ENCODE measurements at places on chromosomes 13 and 19.

DNA sequence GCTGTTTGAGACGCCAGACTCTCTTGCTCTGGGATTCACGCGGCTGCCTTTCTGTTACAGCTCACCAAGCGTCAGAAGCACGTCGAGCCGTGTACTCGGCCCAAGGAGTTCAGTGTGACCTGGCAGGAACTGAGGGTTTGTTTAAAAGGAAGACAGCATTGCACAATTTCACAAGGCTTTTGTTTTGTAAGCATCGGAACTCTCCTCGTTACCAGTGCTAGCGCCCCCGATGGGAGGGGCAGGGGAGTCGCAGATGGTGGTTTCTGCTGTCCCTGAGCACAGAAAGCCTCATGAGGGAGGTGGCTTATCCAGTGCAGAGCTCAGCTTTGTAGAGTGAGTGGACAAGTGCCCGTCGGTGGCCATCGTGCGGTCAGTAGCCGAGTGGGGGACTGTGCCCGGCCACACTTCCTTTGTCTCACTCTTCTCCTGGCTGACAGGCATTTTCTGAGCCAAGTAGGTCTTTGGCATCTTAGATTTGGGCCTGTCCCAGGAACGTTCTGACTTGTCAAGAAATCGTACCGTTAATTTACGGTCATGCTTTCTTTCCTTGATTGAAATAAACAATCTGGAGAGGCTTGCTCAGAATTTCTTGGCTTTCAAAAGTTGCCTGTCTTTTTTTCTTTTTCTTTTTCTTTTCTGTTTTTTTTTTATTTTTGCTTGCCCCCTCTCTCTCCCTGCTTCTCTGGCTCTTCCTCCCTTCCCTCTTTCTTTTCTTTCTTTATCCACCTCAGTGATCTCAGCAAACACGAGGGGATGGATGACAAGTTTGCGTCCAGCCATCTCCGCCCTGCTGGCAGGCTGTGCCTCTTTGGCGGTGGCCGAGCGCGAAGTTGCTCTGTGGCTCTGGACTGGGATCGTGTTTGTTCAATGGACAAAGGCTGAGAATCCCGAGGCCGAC is 7.7 kb downstream of the KDM4B start:
- DNase-seq, result no peak

GRCh38 chr13:33349986-33350826 is 64.7 kb upstream of the STARD13 start:
- DNase-seq, result no peak

GRCh38 chr13:28239374-28239773 is 101.0 kb downstream of the PAN3 start:
- DNase-seq, result no peak

- no peak for DNase-seq
Observed at GRCh38 chr13:72774019-72774418, 7.7 kb downstream of the DIS3 start.

DNA sequence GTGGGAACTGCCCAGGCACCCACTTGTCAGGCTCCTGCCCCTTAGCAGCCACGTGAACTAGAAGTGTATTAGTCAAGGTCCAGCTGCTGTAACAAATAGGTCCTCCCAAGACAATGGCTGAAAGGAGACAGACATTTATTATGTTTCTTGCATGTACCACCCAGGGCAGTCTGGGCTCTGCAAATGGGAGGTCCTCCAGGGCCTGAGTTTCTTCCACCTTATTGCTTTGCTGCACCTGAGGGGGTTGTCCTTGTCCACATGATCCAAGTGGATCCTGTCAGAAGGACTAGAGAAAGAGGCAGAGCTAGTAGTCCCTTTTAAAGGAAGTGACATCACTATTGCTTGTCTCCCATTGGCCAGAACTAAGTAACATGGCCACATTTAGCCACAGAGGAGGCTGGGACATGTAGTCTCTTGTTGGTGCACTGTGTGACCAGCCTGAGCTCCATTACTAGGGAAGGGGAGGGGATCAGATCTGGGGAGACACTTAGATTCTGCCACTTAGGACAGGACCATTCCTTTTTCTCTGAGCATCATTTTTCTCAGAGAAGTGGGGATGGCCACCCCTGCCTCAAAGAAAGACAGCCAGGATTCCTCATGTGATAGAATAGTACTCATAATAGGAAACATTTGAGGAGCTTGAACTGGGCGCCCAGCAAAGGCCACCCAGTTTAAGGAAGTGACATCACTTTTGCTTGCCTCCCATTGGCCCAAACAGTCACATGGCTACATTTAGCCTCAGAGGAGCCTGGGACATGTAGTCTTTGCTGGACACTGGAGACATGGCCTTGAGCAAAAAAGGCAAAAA is 15.1 kb downstream of the CC2D1A start:
- DNase-seq, result no peak

- no peak for DNase-seq
Observed at GRCh38 chr19:7743425-7743841, 3.9 kb downstream of the CD209 start.

- no peak for DNase-seq
Observed at GRCh38 chr19:17554968-17555479, 425 bp upstream of the COLGALT1 start.

DNA sequence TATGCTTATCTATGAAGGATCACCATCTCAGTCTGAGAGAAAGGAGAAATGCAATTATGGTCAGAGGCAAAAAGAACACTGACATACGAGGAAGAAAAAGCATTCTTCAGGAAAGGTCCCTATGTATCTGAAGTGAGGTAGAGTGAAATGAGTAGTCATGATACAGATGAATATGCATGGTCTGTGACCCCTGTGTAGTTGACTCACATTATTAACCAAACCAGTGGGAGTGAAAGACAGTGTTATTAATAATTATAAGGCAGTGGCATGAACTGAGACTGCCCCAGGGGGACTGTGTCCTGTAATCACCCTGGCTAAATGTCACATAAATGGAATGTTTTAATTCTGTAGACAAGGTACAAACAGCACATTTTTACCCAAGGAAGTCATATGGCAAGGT is 1320.2 kb upstream of the PCDH9 start:
- DNase-seq, result no peak

- DNase-seq, result no peak
Observed at GRCh38 chr13:29964181-29964845, 113.9 kb upstream of the UBL3 start.

DNA sequence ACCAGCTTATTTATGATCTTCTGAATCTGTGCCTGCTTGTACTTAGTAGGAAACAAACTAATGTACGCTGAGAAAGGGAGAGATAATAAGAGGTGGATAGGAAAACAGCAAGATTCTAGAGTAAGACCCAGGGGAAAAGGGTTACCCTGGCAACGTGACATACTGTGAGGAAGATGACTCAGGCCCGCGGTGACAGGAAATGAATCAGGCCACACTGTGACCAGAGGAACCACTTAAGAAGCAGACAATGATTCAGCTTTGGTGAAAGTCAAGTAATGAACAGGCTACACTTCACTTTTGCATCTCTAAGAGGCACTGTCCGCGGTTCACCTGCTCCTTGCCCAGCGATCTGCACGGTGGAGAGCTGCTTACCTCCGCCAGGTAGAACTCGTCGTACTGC is 158.2 kb downstream of the NALCN start:
- DNase-seq, result no peak

DNA sequence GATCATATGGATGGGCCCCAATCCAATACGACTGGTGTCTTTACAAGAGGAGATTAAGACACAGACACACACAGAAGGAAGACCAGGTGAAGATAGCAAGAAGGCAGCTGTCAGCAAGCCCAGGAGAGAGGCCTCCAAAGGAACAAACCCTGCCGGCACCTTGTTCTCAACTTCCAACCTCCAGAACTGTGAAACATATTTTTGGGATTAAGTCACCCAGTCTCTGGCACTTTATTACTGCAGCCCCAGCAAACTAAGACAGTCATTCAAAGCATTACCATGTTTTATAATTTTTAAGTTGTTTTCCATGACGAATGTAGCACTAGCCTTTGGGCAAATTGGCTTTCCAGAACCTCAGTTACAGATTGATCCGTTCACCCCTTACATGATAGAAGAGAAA is 11.3 kb downstream of the STARD13 start:
- no peak for DNase-seq

DNA sequence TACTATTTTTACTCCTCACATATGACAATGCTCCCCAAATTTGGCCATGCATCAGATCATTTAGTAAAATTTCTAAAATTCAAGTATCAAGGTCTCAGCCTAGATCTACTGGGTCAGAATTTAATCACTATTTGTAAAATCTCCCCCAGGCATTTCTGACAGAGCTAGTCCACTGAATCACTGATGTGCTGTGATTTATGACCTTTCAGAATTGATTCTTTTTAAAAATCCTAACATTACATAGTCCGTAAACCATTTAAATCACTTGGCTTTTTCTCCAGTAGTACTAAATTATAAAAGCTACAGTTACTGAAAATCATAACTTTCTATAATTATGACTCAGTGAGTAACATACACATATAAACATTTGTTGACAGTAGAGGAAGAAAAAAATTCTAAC is 92.8 kb upstream of the RAP2A start:
- no peak for DNase-seq

DNA sequence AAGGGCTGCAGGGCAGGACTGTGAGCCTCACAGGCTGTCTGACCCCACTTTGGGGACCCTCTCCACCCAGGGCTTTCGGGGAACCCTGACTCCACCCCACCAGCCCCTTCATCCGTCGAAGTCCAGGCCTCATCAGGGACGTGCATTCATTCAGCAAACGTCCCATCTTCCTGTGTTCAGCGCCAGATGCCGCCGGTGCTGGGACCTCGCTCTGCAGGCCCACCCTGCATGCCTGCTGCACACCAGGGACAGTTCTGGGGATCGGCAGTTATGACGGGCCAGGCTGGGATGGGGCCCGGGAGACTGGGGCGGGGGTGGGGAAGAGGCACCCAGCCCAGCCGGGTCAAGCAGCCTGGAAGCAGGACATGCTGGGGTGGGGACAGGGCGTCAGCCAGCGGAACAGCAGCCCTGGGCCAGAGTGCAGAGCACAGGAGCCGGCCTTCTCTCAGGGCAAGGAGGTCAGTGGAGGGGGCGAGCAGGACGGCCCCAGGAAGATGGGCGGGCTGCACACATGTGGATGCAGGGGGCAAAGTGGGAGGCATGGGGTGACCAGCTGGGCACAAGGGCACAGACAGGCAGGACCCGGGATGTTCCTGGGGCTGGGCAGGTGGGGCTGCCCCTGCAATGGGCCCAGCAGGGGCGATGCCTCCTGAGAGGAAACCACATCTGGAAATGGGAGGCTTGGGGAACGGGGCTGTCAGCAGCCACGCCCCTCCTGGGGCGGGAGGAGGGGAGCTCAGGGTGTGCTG is 5.1 kb downstream of the GAMT start:
- DNase-seq, result no peak

- no peak for DNase-seq
Observed at GRCh38 chr13:114069376-114070097, 62.9 kb downstream of the RASA3 start.

- DNase-seq, result no peak
Observed at GRCh38 chr19:53864308-53864836, 3.3 kb upstream of the MYADM start.

GRCh38 chr13:46100191-46100815 is 4.5 kb downstream of the CPB2 start:
- no peak for DNase-seq

GRCh38 chr19:13095934-13096927 is 6.4 kb downstream of the LYL1 start:
- no peak for DNase-seq

DNA sequence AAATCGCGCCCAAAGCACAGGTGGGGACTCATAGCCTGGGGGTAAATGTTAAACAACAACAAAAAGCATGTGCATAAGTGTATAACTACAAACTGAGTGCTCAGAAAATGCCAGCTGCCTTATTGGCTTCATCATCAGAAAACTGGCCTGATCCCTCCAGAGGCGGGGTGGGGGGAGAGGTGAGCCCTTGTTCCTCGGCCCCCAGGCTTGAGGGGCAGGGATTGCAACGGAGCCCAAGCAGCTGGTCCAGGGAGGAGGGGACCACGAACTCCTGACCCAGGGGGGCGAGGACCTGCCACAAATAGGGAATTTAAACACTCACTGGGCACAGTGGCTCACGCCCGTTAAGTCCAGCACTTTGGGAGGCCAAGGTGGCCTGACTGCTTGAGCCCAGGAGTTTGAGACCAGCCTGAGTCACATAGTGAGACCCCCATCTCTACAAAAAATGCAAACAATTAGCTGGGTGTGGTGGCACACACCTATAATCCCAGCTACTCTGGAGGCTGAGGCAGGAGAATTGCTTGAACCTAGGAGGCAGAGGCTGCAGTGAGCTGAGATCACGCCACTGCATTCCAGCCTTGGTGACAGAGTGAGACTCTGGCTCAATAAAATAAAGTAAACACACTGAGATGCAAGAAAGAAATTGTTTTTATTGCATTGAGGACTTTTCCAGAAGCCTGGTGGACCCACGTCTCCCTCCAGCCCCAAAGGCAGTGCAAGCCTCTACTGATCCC is 8.7 kb downstream of the SIRT6 start:
- DNase-seq, result no peak

- DNase-seq, result no peak
Observed at GRCh38 chr19:54203151-54203611, 2.5 kb downstream of the RPS9 start.

GRCh38 chr19:4815426-4816201 is 15.9 kb downstream of the TICAM1 start:
- peak; percentile 48 for DNase-seq

DNA sequence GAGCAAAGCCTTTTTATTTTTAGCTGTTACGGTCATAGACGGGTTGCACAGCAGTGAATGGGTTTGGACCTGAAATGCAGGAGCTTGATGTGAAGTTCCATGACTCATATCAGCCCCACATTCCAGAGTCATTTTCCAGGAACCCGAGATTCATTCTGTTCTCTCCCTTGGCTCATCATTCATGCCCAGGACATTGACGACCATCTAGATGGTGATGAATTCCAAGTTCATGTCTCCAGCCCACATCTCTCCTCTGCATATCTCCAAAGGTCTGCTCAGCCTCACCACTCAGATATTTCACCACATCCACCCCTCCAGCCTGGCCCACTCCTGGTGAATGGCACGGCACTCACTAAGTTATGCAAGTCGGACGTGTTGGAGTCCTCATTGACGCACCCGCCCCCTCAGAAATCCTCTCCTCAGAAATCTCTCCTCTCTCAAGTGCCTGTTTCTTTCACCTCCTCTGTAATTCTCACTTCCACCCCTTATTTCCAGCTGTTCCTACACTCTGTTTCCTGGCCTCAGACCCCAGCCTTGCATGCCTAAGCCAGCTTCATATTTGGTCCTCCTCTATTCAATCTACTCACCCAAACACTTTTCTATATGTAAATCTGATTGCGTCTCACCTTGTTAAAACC is 83.1 kb downstream of the ALOX5AP start:
- no peak for DNase-seq

- DNase-seq, result no peak
Observed at GRCh38 chr13:30224732-30225131, 82.6 kb downstream of the KATNAL1 start.

Data from NCI-H1417 treated with DMSO at 0.1 percent for 48 hours (cell line).